ENCODE measurements at places on chromosomes 16 and 17. TPM values are rescaled to one million over a fixed set of nuclear protein-coding genes. Genes with fewer than 3 reads are reported as not detected.

SLC13A5 gene
- total RNA-seq, result not detected

DNA sequence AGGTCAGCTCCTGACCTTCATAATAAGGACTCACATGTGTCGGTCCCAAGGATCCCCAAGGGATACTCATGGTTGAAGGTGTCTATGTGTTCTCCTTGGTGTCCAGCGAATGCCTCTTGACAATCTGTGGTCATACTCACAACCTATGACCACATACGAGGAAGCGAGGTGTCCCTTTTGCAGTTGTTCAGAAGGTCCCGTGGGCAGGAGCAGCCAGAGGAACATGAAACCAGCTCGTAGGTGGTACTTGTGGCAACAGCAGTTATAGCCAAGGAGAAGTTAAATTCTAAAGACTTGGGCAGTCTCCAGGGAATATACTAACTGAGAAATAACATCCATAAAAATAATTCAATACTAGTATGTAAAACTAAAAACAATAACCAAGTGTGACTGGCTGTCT lies 685.3 kb downstream of the WWOX start:
- no peak overlapping the region for H3K4me3 ChIP-seq
- no peaks in the 10 kb centered on the region for H3K4me1 ChIP-seq
- H3K27me3 ChIP-seq, result no peaks in the 10 kb centered on the region
- no peak for DNase-seq
- H3K27ac ChIP-seq, result no peak overlapping the region

GRCh38 chr17:15023589-15024336 lies 241.4 kb downstream of the PMP22 start:
- no peaks in the 10 kb centered on the region for H3K4me1 ChIP-seq
- peaks cover 11% of the 10 kb centered on the region for H3K27me3 ChIP-seq
- no peak overlapping the region for H3K27ac ChIP-seq
- DNase-seq, result no peak
- no peaks in the 10 kb centered on the region for H3K36me3 ChIP-seq
- H3K4me3 ChIP-seq, result no peak overlapping the region

- no peak for DNase-seq
- no peak overlapping the region for H3K27ac ChIP-seq
- H3K4me3 ChIP-seq, result no peak overlapping the region
- peaks cover 51% of the 10 kb centered on the region for H3K36me3 ChIP-seq
- H3K27me3 ChIP-seq, result no peaks in the 10 kb centered on the region
Measured at GRCh38 chr16:69428652-69429051, 4.2 kb downstream of the CYB5B start.

DNA sequence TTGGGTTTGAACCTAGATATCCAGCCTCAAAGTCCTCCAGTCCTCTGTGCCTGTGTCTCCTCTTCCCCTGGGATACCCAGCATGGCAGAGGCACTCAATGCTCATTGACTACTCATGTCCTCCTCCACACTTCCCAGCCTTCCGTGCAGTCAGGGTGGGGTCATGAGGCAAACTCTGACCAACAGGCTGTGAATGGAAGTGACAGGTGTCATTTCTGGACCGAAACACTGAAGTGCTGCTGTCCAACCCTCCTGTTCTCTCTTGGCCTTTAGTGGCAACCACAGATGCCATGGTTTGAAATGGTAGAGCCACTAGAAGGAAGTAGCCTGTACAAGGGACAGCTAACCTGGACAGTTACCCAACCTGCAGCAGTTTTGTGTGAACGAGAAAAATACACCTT lies 46.7 kb upstream of the MAP3K14 start:
- H3K36me3 ChIP-seq, result no peaks in the 10 kb centered on the region
- H3K4me3 ChIP-seq, result no peak overlapping the region
- H3K27me3 ChIP-seq, result peaks cover 7% of the 10 kb centered on the region
- no peaks in the 10 kb centered on the region for H3K4me1 ChIP-seq
- DNase-seq, result no peak
